ENCODE measurements at places on chromosomes 6 and 20.
A peak's percentile ranks its signal among the peaks of the same experiment; 100 is the strongest.

DNA sequence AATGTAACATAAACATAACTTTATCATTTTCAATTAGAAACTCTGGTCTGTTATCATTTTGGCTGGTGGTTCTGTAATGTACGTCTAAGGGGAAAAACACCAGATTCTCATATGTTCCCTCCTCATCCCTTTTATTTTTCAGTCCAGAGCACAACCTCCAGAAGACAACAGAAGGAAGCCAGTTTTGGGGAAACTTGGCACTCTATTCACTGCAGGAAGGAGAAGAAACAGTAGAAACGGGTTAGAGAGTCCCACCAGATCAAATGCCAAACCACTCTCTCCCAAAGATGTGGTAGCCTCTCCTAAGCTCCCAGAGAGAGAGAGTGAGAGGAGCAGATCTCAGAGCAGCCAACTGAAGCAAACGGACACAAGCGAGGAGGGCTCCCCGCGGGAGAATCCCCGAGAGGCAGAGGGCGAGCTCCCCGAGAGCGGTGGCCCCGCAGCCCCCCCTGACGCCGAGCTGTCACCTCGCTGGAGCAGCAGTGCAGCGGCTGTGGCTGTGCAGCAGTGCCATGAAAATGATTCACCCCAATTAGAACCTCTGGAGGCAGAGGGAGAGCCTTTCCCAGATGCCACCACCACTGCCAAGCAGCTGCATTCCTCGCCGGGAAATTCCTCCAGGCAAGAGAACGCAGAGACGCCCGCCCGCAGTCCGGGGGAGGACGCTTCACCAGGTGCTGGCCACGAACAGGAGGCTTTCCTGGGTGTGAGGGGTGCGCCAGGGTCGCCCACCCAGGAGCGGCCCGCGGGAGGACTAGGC is 117.8 kb downstream of the RTN4IP1 start:
- peak; percentile 32 for DNase-seq

DNA sequence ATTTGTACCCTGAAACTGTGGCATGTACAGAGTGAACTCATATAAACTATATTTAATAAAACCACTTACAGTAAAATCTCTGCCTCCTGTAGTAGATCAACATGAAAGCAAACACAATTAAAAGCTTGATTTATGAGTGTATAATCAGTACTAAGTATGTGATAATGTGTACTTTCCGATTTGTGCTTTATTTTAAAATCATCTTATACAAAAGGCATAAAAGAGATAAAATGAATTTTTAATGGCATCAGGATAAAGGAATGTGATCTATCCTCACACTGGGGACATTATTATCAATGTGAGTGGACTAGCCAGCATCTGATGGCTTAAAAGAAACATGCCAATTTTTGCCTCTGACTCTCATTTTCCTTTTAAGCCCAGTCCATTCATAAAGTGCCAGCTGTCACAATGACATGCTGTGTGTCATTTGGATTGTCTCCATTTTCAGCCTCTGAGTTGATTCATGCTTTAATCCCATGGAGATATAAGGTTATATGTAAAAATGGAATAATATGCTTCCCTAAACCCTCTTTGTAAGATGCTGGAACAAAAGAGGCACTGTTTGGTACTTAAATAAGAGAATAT is 831.6 kb upstream of the EYS start:
- no peak for DNase-seq

GRCh38 chr6:37785663-37786270 is 33.8 kb upstream of the ZFAND3 start:
- no peak for DNase-seq

DNA sequence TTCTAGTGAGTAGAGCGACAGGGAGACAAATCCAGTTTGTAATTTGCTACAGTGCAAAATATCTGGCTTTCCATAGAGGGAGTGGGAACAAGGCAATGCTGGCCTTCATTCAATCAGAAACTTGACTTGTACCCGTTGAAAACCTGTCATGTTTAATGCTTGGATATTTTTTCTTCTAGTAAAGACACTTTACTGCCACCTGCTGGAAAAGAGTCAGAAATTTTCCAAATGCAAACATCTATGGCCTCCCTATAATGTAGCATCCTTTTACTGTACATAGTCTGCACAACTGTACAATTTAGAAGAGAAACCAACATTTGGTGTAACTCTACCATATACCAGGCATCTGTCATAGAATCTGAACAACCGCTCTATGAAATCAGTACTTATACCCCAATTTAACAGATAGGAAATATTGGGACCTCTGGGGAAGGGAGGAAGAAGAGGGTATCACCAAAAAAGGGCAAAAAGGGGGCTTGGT is 16.7 kb upstream of the TBC1D20 start:
- no peak for DNase-seq

- DNase-seq: no peak
Measured at GRCh38 chr6:43772681-43773049, 2.7 kb downstream of the VEGFA start.

DNA sequence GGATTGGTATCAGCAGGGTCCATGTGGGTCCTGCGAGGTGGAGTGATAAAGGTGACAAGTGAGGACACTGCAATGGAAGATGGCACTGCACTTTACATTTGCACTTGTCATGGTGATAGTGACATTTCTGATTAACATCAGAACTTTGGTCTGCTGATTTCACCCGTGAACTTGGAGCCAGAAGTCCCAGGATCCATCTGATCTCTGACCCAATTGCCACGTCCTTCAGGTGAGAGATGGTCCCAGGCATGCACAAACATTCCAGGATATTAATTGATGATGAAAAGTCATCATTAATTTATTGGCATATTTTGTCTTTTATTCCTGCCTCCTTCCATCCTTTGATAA is 9.8 kb upstream of the GHRH start:
- DNase-seq: no peak

GRCh38 chr20:8777911-8778310 is 291.0 kb upstream of the PLCB4 start:
- DNase-seq: no peak

DNA sequence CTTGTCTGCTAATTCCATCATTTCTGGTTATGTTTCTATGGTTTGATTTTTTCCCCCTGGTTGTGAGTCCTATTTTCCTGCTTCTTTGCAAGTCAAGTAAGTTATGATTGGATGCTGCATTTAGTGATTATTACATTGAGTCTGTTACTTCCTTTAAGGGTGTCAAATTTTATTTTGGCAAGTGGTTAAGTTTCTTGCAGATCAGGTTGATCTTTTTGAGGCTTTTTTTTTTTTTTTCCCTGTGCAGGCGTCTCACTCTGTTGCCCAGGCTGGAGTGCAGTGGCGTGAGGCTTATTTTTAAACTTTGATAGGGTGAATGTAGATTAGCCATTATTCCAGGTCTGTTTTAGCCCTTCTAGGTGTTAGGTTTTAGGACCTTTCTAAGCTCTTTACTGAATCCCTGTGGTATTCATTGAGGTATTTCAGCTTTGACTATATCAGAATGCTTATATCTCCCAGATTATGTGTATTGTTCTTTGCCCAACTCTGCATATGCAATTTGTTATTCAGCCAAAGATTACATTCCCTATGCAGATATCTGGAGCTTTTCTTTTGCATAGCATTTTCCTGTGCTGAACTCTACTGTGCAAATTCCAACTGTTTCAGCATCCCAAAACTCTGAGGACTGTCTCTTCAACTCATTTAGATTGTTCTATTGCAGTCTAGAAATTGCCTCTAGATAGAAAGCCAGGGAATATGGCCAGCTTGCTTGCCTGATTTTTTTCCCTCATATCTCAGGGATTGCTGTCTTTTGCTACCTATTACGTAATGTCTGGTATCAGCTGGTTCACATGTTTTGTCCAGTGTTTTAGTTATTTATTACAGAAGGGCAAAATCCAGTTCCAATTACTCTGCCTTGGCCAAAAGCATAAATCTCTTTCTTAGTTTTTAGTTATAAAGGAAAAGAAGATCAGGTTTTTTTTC is 113.3 kb downstream of the AFG1L start:
- DNase-seq: no peak

GRCh38 chr6:129586815-129587214 is 123.2 kb downstream of the ARHGAP18 start:
- DNase-seq: no peak

DNA sequence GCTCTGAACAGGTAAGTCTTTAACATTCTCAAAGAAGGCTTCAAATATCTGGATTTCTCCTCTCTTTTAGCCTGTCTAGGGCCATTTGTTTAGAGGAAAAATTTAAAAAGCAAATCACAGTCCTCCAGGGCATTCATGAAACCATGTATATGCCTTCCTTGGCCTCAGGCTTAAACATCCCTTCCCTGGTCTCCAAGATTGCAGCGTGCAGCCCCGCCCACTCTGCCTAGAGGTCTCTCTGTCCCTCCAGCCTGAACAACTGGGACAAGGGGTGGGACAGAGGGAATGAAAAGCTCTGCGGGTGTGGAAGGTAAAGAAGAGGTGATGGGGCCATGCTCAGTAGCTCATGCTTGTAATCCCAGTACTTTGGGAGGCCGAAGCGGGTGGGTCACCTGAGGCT is 9.8 kb upstream of the CBFA2T2 start:
- no peak for DNase-seq

GRCh38 chr6:119187596-119187995 is 109.1 kb upstream of the FAM184A start:
- DNase-seq: no peak

- no peak for DNase-seq
Measured at GRCh38 chr6:109263873-109264700, 118.2 kb downstream of the CD164 start.

GRCh38 chr20:63118303-63119120 is 97.4 kb downstream of the YTHDF1 start:
- DNase-seq: no peak

DNA sequence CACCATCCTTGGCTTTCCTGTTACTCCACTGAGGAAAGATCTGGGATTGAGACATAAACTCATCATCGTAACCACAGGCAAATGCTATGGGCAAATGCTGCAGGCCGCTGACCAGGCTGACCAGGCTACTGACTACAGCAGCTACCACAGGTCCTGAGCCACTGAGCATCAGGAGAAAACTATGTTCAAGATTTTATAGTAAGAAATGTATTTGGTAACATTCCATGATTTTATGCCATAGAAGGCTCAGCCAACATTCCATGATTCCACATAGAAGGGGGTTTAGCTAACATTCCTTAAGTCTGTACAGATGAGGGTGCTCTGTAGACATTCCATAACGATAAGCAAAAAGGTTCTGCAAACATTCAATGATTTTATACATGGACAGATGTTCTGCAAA is 16.1 kb upstream of the B4GALT5 start:
- DNase-seq: no peak

DNA sequence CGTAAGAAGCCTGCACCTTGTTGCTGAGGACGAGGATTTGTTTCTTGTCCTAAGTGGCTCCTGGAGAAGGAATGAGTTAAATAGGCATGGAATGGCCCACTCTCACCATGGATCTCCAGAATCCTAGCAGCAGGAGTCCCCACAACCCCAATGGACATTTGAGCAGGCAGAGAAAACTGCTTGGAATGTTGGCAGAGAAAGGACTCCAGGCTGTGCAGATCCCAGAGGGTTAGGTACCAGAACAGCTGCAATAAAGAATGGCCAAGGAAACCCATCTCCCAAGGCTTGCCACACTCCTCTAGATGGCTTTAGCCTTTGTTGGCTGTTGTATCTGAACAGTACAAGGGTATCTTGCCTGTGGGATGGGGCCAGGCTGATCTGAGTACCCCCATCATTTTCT is 1415.7 kb upstream of the ADGRB3 start:
- no peak for DNase-seq

DNA sequence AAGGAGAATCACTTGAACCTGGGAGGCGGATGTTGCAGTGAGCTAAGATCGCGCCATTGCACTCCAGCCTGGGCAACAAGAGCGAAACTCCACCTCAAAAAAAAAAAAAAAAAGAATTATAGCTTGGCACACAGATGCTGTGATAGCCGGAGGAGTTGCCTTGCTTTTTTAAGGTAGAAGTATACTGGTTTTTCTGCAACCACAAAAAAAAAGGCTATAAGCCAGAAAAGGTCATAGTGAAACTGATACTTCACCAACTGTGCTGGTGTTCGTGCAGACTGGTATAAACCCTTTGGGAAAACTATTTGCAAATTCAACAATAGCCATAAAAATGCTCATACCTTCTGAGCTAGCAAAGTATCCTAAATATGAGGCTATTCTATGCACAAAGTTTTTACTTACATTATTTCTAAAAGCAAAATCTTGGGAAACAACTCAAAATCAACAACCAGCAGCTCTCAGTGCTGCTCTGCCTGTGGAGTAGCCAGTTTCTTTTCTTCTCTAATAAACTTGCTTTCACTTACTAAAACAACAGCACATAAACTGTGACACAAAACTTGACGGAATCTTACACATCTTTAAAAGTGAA is 44.0 kb downstream of the B4GALT5 start:
- DNase-seq: no peak

DNA sequence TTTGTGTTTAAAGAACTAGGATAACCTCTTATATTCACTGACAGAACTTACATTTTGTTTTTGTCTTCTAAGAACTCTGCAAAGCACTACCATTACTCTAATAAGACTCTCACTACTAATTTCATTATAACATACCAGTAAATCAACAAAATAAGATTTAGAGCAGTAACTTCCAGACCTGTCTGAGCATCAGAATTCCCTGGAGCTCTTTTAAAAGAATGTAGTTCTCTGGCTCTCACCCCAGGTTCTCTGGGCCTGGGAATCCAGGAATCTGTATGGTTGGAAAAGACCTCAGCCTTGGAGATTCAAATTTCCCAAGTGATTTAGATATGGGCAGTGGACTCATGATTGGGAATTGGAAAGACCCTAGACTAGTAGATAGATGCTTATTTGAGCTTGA is 89.4 kb downstream of the JAG1 start:
- DNase-seq: no peak

- no peak for DNase-seq
Measured at GRCh38 chr6:129717277-129717676, 7.3 kb upstream of the ARHGAP18 start.

GRCh38 chr6:152426276-152426675 is 210.9 kb downstream of the SYNE1 start:
- DNase-seq: no peak

GRCh38 chr20:34713194-34713943 is 9.2 kb downstream of the TP53INP2 start:
- no peak for DNase-seq

DNA sequence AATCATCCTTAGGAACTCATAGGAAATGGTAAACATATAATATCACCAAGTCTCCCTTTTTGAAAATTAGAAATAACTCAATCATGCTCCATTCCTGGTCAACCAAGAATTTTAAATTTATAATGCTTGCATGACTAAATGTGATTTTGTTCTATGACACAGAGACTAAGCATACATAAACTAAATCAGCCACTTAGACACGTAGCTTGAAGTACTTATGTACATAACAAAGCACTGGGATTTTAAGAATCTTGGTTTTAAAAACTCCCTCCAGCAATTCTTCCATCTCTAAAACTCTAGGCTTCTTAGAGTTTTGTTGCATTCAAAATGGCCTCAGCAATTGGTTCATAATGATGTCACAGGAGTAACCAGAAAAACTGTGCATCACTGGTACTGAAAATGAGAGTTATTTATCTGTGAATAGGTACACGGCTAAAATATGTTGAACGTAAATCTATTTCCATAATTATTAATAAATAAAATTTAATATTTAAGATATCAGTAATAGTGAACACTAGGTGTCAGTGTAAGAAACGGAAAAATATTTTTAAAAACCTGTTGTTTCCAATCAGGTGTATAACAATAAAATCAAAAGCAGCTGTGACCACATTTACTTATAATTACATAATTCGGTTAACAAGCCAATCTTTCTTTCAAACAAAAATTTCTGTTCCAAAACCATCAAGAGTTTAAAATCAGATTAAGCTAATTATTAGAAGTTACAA is 241.6 kb upstream of the RUNX2 start:
- DNase-seq: no peak

- no peak for DNase-seq
Measured at GRCh38 chr6:113293423-113293740, 563.8 kb upstream of the MARCKS start.
